ENCODE measurements at places on chromosomes 3 and 15. TPM values are rescaled to one million over a fixed set of nuclear protein-coding genes. Genes with fewer than 3 reads are reported as not detected.

Gene IGDCC3
- 0.10 TPM for total RNA-seq

Gene CIDEC
- total RNA-seq, result 76.8 TPM

Gene TKT
- 1,979 TPM for total RNA-seq

Gene ATP13A4
- not detected for total RNA-seq

Gene OR4F6
- not detected for total RNA-seq

Gene NPTN
- total RNA-seq, result 195 TPM

Gene LRRC49
- 5.7 TPM for total RNA-seq

Gene TF
- 1.2 TPM for total RNA-seq

Gene C3orf70
- total RNA-seq, result 0.21 TPM

Gene GLDN
- 0.08 TPM for total RNA-seq

Gene CISH
- 0.63 TPM for total RNA-seq

Gene CSPG5
- total RNA-seq, result 0.89 TPM

Data from A549 treated with AZD2906 at 1 μM for 4 hours (cell line).